SK-MEL-5 (cell line): ENCODE measurements at places on chromosomes 11 and 22.

DNA sequence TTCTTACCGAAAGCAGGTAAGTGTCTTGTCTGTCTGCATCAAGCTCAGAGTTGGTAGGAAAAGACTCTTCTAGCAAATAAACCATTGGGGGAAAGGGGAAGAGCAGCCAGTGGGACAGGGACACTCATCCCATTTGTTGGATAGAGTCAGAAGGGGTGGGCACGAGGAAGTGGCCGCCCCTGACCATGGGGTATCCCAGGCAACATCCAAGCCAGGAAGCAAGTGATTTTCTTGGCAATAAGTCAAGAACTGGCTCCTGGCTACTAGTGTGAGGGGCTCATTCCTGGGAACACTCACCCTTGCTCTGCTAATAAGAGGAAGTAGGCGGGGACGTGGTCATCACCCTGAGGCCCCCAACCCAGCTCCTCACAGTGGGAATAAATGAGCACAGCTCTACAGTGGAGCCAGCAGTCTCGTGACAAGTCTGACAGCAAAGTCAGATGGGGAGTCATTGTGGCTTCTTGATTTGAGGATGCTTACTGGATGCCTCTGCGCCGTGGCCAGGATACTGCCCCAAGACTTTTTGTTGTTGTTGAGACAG, 6.7 kb downstream of the SLC25A18 start:
- no peak for DNase-seq

- DNase-seq, result peak; percentile 30
These were observed 274.0 kb downstream of the SOX6 start for GRCh38 chr11:16082095-16083055.

GRCh38 chr11:83061883-83062282, 9.8 kb downstream of the RAB30 start:
- no peak for DNase-seq

DNA sequence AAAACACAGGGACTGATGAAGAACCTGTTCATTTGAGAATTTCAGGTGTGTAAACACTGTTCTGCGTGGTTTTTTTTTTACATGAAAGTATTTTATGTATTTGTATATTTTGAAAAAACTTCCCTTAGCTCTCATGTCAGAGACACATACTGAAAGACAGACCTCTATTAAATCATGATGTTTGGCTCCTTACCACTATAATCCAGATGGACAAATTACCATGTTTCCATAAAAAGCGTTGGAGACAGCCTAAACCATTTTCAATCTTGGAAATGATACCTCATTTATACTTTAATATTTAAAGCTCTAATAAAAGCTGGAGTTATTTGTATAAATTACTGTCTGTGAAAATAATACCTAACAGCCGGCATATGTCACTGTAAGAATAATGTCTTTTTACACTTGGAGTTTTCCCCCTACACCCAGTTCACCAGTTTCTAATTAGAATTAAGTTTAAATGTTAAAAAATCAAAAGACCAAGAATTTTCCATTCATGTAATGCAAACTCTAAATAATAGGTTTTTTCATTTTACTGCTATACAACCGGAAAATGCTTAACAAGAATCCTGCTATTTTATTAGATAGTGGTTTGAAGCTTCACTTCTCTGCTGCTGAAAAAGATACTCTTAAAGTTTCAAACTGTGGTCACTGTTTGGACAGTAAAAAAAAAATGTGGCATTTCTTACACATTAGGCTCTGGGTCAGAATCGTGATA, 30.8 kb downstream of the APLP2 start:
- DNase-seq, result no peak

DNA sequence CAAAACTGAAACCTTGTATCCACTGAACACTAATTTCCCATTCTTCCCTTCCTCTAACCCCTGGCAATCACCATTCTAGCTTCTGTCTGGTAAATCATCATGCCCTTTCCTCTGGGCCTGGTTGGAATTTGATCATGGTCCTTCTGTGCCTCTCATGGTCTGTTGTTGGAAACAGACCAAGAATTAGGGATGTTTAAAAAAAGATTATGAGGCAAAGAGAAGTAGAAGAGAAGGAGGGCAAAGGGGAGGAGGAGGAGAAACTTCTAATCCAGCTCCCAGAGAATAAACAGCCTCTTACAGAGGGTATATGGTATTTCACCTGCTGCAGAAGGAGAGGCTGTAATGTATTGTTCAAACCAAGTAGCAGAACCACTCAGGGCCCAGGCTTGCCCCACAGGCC, 10.6 kb downstream of the BCO2 start:
- no peak for DNase-seq
